ENCODE measurements at places on chromosomes 7 and 10.

DNA sequence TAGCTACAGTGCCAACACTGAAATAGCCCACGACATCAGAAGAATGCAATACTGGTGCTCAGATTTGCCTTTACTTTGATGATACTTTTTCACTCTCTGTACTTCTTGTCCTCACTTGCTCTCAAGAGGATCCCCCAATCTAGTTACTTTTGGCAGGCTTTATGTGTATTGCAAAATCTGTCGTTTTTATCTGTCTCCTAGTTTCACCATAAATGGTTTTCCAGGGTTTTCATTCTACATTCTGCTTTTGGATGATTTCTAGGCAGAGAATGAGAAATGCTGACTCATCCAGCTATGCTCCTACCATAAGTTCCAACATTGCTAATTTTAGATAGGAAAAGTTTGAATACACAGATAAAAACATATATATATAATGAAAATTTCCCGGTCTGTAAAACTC lies 659.5 kb upstream of the NRG3 start:
- DNase-seq, result no peak

DNA sequence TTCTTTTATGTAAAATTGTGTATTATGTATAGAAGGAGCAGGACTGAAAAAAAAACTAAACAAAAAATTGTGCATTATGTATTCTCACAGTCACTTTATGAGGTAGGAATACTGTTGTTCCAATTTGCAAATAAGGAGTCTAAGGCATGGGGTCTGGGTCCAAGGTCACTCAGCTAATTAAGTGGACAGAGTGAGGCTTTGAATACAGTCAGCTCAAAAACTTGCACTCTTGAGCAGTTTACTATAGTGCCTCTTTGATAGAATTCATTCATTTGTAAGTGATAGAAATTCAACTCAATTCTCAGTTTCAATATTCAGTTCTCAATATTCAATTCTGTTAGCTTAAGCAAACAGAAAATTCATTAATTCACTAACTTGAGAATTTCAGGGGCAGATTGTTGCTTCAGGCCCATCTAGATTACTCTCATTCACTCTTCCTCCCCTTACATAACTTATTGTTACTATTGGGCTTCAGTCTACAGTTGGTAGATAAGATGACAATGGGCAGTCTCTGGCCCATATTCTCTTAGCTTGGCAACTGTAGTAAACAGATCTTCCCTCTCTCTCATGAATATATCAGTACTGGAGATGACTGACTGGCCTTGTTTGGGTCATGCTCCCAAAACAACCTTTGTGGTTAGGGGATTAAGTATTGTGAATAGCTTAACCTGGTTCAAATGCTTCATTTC lies 86.6 kb downstream of the BTAF1 start:
- no peak for DNase-seq

DNA sequence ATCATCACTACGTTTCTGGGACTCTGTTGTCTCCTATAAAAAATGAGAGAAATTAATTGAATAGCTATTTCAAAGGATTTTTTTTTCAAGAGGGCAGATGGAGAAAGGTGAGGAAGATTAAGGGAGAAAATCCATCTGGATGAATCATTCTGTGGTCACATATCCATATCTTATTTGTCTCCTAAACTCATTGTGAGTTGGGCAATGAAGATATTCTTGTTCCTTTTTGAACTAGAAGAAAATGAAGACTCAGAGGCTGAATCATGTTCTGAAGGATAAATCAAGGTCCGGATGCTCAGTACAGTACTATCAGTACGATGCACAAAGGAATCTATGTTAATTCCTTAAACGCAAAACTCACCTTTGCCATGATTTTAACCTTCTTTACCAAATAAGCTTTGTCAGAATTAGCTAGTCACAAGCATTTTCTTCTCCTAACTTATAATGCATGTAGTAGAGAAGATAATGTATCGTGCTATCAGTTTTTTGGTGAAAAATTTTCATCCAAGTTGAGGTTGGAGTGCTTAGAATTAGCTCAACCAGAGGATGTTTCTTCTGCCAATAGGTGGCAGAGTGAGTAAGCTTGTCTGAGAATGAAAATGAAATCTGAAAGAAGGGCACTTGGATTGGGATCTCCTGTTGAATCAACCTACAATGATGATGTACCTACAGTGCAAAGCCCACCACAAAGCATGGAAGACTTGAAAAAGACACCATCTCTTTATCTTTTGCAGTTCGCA lies 446.9 kb downstream of the KIF20B start:
- DNase-seq, result no peak

DNA sequence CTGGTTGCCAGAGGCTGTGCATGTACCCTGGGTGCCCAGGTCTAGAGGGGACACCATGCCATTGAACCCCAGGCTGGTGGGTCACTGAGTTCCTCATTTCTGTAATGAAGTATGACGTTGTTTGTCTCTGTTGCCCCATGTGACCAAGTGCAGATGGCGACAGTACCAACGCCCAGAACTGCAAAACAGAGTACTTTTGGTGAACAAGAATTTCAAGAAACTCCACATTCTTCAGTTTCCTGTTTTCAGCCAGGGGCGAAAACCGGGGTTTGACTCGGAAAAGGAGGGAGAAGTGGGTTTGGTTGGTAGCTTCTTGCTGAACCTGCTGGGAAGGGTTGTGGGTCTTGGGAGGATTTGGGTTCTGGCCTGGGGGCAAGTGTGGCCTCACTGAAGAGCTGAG lies 18.2 kb downstream of the CYP17A1 start:
- DNase-seq, result no peak

- no peak for DNase-seq
Observed at GRCh38 chr7:157460721-157461120, 123.9 kb downstream of the DNAJB6 start.

DNA sequence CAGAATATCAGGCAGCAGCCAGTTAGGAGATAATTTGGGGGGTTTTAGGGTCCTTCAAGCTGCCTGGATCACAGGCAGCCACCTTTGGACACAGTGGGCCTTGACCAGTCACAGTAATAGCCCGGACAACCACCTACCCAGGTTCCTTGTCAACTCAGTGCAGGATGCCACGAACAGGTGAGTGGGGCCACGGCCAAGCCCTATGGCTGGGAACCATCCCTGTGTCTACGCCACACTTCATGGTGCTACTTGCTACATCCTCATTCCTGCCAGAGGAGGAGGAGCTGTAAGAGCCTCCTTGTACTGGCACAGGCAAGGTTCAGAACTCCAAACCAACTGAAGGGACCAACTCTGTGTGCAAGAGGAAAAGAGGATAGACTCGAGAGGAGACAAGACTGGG lies 19.9 kb downstream of the ITPRIP start:
- no peak for DNase-seq
